Mesendoderm (in vitro differentiated cells): ENCODE measurements at places on chromosomes 6 and 20.

DNA sequence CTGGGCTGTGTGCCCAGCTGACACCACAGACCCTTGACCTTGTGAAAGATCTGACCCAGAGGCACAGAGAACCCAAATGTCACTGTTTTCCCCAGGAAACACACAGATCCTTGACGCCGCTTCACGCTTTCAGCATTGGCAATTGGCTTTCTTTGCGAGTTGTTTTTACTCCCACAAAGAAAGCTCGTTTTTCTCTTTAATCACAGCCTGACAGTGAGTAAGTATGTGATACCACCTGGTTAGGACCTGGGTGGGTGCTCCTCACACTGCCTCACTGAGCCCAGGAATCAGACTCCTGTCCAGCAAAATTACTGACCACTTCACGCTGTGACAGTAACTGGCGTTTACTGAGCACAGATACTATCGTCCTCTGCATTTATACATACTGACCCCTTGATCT is 13.0 kb downstream of the RPL10A start:
- DNase-seq, result no peak

DNA sequence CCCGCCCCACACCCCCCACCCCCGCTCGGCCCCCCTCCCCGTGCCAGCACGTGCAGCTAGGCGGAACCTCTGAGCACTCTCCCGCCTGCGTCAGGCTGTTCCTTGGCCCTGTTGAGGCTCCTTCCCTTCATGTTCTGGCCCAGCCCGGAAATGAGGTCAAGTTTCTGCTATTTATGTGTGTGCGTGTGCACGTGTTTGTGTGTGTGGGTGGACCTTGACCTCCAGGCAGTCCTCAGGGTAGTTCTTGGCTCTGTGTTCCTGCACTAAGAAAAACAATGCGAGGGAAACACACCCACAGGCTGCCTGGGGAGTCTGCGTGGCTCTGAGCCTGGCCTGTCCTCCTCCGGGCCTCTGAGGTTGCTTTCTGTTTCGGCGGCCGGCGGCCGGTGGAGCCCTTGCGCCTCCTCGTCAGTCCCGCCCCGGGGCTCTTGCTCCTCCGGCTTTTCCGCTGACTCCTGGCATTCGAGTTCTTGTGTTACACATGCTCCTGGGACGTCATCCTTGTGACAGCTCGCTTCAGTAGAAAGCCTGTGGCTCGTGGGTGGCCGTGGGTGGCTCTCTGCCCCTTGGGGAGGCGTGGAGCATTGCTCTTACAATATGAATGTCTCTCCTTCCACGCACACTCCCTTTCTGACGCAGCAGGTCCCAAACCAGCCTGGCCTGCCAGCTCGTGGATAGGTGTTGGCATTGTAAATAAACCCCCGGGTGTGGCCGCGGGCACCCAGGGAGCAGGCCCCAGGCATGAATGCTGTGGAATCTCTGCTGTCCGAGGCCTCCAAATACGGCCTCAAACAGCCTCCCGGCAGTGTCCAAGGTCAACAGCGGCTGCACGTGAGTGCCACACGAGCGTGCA is 10.0 kb downstream of the SLCO4A1 start:
- peak; percentile 91 for DNase-seq

- DNase-seq, result peak; percentile 54
Measured at GRCh38 chr20:1450926-1451491, 15.6 kb downstream of the NSFL1C start.

- DNase-seq, result no peak
Measured at GRCh38 chr20:38877483-38877882, 48.7 kb upstream of the FAM83D start.

DNA sequence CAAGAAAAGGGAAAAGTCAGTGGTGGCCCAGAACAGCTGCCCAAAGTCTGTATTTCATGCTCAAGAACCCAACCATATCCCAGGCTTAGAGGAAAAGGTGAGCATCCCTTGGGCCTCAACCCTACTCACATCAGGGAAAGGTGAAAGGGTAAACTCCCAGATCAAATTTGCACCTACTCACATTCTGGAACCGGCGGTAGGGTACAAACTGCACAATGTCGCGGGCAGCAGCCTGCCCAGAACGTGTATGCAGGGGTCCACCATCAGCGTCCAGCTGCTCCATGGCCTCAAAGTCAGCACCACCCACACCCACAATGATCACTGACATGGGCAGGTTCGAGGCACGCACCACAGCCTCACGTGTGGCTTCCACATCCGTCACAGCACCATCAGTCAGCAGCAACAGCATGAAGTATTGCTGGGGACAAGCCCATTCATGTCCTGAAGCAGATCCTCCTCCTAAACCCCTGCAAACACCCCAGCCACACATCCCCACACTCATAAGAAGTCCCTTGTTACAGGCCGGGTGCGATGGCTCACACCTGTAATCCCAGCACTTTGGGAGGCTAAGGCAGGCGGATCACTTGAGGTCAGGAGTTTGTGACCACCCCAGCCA is 10.9 kb downstream of the SPAG4 start:
- no peak for DNase-seq

- no peak for DNase-seq
Measured at GRCh38 chr6:17905611-17906592, 81.5 kb downstream of the KIF13A start.

DNA sequence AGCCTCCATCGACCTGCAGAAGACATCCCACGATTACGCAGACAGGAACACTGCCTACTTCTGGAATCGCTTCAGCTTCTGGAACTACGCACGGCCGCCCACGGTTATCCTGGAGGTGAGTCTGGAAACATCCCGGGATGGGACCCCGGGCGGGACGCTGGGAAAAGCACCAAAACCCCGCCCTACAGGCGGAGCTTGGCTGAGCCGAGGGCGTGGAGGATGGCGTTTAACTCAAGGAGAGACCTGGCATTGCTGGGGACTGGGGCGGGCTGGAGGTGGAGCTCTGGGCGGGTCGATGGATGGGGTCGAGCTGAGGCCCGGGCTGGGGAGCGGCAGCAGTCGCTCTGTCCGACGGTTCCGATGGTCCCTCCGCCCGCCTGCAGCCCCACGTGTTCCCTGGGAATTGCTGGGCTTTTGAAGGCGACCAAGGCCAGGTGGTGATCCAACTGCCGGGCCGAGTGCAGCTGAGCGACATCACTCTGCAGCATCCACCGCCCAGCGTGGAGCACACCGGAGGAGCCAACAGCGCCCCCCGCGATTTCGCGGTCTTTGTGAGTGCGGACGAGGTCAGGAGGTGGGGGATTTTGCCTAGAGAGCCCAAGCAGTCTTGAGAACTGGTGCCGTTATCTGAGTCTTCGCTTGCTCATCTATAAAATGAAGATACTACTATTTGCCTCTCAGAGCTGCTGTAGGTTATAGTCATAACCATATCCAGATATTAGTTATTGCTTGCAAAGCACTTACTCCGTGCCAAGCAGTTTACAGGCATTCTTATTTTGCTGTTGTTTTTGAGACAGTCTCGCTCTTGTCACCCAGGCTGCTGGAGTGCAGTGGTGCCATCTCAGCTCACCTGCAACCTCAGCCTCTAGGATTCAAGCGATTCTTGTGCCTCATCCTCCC is 3.8 kb downstream of the SPAG4 start:
- peak; percentile 97 for DNase-seq

DNA sequence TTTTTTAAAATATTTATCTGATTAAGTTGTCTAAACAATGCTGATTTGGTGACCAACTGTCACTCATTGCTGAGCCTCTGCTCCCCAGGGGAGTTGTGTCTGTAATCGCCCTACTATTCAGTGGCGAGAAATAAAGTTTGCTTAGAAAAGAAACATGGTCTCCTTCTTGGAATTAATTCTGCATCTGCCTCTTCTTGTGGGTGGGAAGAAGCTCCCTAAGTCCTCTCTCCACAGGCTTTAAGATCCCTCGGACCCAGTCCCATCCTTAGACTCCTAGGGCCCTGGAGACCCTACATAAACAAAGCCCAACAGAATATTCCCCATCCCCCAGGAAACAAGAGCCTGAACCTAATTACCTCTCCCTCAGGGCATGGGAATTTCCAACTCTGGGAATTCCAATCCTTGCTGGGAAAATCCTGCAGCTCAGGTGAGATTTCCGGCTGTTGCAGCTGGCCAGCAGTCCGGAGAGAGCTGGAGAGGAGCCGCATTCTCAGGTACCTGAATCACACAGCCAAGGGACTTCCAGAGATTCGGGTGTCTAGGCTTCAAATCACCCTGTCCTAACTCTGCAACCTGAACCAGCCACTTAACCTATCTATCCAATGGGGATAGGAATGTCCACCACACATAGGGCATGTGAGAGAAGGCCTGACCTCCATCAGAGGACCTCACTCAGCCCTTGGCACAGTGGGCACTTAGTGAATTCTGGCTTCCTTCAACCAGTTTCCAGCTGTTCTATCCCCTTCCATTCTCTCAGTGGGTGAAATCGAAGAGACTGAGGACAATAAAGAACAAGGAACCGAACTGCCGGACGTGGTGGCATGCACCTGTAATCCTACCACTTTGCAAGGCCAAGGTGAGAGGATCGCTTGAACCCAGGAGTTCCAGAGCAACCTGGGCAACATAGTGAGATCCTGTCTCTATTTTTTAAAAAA is 3.1 kb downstream of the TNF start:
- DNase-seq, result peak; percentile 96

DNA sequence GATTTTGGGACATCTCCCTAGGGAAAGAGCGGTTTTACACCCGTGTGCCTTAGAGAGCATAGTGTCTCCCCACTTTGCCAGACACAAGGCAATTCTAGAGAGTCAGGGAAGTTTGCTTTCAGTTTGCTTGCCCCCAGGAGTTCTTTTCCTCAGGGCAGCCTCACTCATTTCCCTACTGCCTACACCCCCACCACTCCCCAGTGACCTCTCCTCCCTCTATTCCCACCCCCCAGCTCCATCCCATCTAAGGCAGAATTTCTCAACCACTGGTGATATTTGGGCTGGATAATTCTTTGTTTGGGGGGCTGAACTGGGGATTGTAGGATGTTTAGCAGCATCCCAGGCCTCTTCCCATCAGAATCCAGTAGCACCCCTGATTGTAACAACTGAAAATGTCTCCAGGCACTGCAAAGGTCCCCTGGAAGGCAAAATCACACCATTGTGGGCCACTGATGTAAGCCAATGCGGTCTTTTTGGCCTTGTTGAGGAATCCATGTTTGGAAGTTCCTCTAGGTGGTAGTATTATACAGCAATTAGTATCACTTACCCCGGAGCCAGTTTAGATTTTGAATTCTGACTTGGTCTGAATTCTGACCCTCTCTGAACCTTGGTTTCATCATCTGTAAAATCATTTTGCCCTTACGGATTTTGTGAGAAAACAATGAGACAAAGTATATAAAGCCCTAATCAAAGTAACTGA is 1.3 kb downstream of the EPPIN start:
- DNase-seq, result peak; percentile 83

- DNase-seq, result no peak
Measured at GRCh38 chr6:126947070-126947469, 171.4 kb upstream of the RSPO3 start.

GRCh38 chr20:46690219-46691106 is 1.2 kb upstream of the TP53RK start:
- no peak for DNase-seq

- DNase-seq, result peak; percentile 42
Measured at GRCh38 chr20:38170826-38171674, 6.0 kb upstream of the TGM2 start.

- no peak for DNase-seq
Measured at GRCh38 chr6:74755778-74756177, 450.1 kb downstream of the COL12A1 start.

- peak; percentile 92 for DNase-seq
Measured at GRCh38 chr6:114342826-114343781, at the start of gene HS3ST5. Gene HS3ST5, minus strand, starts transcription at chr6:114343023. Its CDS starts 280,178 bp downstream, at chr6:114062845.

DNA sequence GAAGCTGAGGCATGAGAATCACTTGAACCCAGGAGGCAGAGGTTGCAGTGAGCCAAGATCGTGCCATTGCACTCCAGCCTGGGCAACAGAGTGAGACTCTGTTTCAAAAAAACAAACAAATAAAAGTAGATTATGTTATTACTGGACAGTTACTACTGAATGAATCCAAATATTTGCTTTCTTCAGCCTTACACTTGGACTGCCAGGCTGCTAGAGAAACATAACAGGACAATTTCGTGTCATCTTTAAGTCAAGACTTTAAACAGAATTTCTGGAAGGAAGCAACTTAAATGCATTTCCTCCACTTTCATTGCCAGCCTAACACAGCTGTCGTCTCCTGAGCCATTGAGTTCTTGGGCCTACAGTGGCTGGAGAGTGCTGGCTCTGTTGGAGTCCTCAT is 42.0 kb upstream of the PRIM2 start:
- DNase-seq, result no peak

DNA sequence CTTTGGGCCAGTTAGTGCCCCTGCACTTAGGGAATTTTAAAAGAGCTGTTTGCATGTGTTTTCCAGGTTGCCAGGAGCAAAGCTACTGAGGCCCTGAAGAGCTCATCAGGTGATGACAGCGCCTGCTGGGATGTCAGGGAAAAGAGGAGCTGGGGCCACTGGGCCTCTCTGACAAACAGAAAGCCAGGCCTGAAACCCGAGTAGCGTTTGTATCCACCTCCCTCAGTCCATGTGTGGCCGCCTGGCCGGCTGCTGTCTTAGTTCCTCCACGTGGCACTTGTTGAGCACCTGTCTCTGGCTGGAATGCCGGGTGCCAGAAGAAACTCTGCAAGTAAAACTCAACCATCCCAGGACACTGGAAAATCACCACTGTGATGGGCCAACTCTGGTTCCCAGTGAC is 601.2 kb downstream of the CDH26 start:
- DNase-seq, result peak; percentile 53

DNA sequence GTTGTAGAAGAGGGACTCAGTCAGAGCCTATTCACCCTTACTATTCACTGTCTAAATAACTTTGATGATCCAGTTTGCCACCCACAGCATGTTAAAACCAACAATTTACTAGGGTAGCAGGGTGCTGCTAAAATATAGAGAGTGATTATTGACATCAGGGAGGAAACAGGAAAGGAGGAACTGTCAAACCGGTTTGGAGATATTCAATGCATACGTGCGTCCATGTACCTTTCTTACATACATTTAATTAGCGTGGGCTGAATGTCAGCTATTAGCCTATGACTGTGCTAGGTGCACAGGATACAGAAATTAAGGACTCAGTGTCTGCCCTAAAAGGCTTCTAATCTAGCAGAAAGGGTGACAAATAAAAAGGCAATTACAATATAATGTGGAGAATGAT is 57.2 kb downstream of the IL20RA start:
- DNase-seq, result no peak

GRCh38 chr20:63743210-63743970 is 3.8 kb downstream of the SLC2A4RG start:
- no peak for DNase-seq

GRCh38 chr6:157825243-157825904 is 2.3 kb downstream of the SNX9 start:
- DNase-seq, result no peak

GRCh38 chr20:39117491-39117890 is 155.3 kb downstream of the DHX35 start:
- DNase-seq, result no peak

GRCh38 chr20:4469910-4470309 is 251.8 kb upstream of the PRND start:
- DNase-seq, result no peak

DNA sequence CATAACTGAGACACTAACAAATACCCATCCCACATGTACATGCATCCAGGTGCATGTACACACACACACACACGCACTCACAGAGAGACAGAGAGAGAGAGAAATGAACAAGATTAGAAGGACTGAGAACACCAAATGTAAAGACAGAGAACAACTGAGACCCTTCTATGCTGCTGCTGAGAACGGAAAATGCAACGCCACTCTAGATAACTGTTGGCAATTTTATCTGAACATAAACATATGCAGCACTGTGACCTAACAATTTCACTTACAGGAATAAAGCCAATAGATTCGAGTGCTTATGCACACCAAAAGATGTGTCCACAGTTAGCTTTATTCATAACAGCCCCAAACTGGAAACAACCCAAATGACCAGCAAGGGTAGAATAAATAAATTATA is 103.8 kb upstream of the LY86 start:
- DNase-seq, result no peak

- DNase-seq, result no peak
Measured at GRCh38 chr20:49700411-49701185, 13.1 kb downstream of the B4GALT5 start.
